ENCODE measurements at places on chromosomes 1 and 21.

DNA sequence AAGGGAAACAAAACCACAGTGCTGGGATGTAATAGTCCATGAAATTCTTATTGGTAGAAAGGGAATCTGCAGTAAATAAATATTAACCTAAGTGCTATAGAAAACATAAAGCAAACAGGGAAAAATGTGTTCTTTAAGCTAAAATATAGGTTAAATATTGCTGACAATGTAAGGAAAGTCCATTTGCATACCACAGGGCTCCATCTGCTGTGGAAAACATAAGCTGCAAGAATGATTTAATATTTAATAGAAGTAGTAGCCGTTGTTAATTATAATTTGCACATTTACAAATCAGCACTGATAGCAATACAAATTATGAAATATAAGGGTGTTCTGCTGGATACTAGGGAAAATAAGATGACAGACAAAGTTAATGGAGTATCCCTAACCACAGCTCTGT lies 444.9 kb upstream of the PKN2 start:
- no peak for DNase-seq
- peaks cover 2% of the 10 kb centered on the region for H3K36me3 ChIP-seq
- no peak overlapping the region for H3K27ac ChIP-seq
- no peak overlapping the region for H3K4me3 ChIP-seq

GRCh38 chr1:36771660-36772284 lies 262.5 kb downstream of the GRIK3 start:
- no peaks in the 10 kb centered on the region for H3K4me1 ChIP-seq
- no peak overlapping the region for H3K27ac ChIP-seq
- no peak overlapping the region for H3K4me3 ChIP-seq
- H3K36me3 ChIP-seq: no peaks in the 10 kb centered on the region
- DNase-seq: no peak

DNA sequence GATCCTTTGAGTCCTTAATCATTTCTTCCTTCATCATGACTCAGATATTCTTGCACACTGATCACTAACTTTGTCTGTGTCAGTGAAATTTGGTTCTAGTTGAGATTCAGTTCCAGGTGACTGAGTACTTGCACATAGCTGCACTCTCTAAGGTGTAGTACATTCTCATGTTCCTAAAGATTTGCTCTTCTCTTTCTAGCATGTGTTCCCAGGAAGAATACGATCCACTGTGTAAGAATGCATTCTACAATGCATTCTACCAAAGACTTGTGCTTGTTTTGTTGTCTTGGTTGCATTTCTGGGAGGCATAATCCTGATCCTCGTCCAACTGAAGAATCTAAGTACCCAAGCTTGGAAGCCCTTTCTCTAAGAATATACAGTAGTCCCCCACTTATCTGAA lies 104.3 kb upstream of the CDC42BPA start:
- no peak overlapping the region for H3K4me3 ChIP-seq
- peaks cover under 1% of the 10 kb centered on the region for H3K4me1 ChIP-seq
- H3K27me3 ChIP-seq: no peaks in the 10 kb centered on the region
- no peak overlapping the region for H3K27ac ChIP-seq
- DNase-seq: no peak

GRCh38 chr1:244075247-244075722 lies 24.2 kb downstream of the ZBTB18 start:
- peaks cover 14% of the 10 kb centered on the region for H3K27me3 ChIP-seq
- H3K4me3 ChIP-seq: no peak overlapping the region
- peaks cover 12% of the 10 kb centered on the region for H3K4me1 ChIP-seq
- H3K27ac ChIP-seq: no peak overlapping the region
- DNase-seq: no peak

GRCh38 chr1:27163093-27163492 lies 8.2 kb upstream of the SLC9A1 start:
- no peak overlapping the region for H3K4me3 ChIP-seq
- no peaks in the 10 kb centered on the region for H3K36me3 ChIP-seq
- no peaks in the 10 kb centered on the region for H3K4me1 ChIP-seq
- no peaks in the 10 kb centered on the region for H3K27me3 ChIP-seq
- no peak for DNase-seq

- H3K27ac ChIP-seq: peak overlapping the region; percentile 94
- no peaks in the 10 kb centered on the region for H3K27me3 ChIP-seq
- no peak overlapping the region for H3K4me3 ChIP-seq
- peaks cover 27% of the 10 kb centered on the region for H3K4me1 ChIP-seq
These were observed 57.1 kb downstream of the ZC3H11B start for GRCh38 chr1:219555806-219556205.

- no peaks in the 10 kb centered on the region for H3K36me3 ChIP-seq
- H3K27ac ChIP-seq: no peak overlapping the region
- H3K4me3 ChIP-seq: no peak overlapping the region
- no peak for DNase-seq
These were observed 55.8 kb downstream of the LGR6 start for GRCh38 chr1:202249436-202249835.

DNA sequence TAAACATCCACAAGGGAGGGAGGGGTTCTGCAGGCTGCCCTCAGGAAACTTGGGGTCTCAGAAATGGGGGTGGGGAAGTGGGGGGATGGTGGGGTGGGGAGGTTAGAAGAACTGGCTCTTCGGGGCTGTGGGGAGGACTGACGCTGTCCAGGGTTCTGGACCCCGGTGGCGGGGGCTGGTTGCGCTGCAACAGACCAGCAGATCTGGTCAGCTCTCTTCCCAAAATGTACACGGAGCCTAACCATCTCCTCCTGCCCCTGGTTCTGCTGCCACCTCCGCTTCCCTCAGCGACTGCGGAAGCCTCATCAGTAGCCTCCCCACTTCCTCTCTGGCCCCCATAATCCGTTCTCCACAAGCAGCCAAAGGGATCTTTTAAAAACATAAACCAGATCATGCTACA lies 29.3 kb upstream of the C1QA start:
- no peak for DNase-seq
- H3K4me1 ChIP-seq: no peaks in the 10 kb centered on the region
- H3K4me3 ChIP-seq: no peak overlapping the region
- no peaks in the 10 kb centered on the region for H3K36me3 ChIP-seq
- H3K27me3 ChIP-seq: peaks cover 90% of the 10 kb centered on the region

DNA sequence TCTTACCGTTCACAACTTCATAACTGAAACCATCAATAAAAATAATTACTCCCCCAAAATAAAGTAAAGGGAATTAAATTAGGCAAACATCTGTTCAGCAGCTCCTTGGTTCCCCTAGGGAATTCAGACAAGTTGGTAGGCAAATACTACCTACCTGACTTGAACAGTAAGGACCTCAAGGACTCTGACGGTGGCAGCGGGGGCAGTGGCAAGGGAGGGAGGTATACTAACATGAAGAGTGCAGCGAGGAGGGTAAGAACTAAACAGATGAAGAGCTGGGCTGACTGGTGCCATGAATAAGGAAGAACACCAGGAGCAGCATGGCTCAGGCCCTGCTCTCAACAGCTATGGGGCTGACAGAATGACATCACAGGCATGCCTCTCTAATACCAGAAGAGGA lies 33.1 kb downstream of the MTOR start:
- H3K36me3 ChIP-seq: peaks cover 53% of the 10 kb centered on the region
- H3K27ac ChIP-seq: no peak overlapping the region
- no peaks in the 10 kb centered on the region for H3K27me3 ChIP-seq
- no peak for DNase-seq
- H3K4me1 ChIP-seq: no peaks in the 10 kb centered on the region

- no peak overlapping the region for H3K27ac ChIP-seq
- H3K36me3 ChIP-seq: peaks cover 12% of the 10 kb centered on the region
- DNase-seq: no peak
- peaks cover 8% of the 10 kb centered on the region for H3K4me1 ChIP-seq
- no peaks in the 10 kb centered on the region for H3K27me3 ChIP-seq
- H3K4me3 ChIP-seq: no peak overlapping the region
These were observed 6.6 kb downstream of the UBL4B start for GRCh38 chr1:110118636-110119396.

DNA sequence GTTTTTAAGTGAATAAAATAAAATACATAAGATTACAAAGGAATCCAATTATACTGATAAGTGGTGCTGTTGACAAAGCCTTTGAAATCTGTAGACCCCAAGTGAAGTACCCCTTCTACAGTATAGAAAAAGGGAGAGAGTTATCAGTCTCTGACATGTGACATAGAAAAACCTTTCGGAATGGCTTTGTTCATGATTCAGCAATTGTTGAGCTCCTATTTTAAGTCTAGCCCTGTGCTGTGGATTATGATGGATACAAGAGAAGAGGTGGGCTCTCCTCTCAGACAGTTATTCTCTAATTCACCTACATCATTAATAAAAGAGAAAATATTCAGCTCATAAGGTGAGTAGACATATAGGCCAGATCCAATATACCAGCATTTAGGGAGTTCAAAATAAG lies 53.3 kb upstream of the ITPKB start:
- no peak overlapping the region for H3K27ac ChIP-seq
- no peaks in the 10 kb centered on the region for H3K36me3 ChIP-seq
- DNase-seq: no peak
- no peak overlapping the region for H3K4me3 ChIP-seq
- H3K27me3 ChIP-seq: no peaks in the 10 kb centered on the region

- no peaks in the 10 kb centered on the region for H3K36me3 ChIP-seq
- H3K4me3 ChIP-seq: no peak overlapping the region
- peaks cover 16% of the 10 kb centered on the region for H3K4me1 ChIP-seq
- H3K27ac ChIP-seq: no peak overlapping the region
These were observed 12.8 kb upstream of the ZSCAN20 start for GRCh38 chr1:33459691-33460090.

DNA sequence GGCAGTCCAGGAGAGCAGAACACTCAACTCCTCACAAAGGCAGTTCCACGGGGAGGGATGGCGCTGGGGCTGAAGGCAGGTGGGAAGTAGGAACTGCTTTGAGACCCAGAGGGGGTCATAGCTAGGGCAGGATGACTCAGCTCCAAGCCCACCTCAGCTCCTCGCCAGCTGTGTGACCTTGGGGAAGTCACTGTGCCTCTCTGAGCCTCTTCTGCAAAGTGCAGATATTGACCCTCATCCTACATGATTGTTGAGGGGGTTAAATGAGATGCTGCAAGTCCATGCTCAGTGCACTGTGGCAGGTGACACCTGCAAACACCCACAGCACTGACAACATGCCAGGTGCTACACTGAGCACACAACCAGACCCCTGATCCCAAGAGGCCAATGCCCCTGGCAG lies 93.2 kb downstream of the LACTBL1 start:
- H3K4me1 ChIP-seq: peaks cover 7% of the 10 kb centered on the region
- no peak for DNase-seq
- no peak overlapping the region for H3K27ac ChIP-seq
- peaks cover 21% of the 10 kb centered on the region for H3K36me3 ChIP-seq
- no peak overlapping the region for H3K4me3 ChIP-seq

DNA sequence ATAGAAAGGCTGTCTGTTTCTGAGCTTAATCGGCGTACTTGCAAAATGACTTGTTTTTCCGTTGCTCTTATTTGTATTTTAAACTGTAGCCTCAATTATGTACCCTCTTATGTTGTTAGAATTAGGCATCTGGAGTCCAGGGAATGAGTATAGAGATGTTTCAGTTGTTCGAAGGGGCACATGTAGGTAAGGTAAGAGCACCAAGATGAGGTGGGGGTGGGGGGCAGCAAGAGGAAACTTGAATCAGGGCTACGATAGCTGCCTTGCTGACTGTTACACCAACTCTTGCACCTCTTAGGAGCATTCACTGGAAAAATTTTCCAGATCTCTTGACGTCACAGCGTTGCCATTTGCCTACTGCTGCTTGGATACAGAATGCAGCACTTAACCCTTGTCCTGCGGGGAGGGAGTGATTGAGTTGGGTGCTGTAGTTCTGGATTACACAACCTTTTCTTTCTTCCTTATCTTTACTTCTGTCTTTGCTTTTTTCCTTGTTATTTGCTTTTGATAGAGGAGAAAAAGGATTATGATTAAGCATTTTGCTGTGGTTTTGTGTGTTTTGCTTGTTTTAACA lies 3.2 kb downstream of the ATP1B1 start:
- peak overlapping the region; percentile 86 for H3K27ac ChIP-seq
- H3K4me1 ChIP-seq: peaks cover 68% of the 10 kb centered on the region
- H3K27me3 ChIP-seq: no peaks in the 10 kb centered on the region
- peak overlapping the region; percentile 84 for H3K4me3 ChIP-seq

DNA sequence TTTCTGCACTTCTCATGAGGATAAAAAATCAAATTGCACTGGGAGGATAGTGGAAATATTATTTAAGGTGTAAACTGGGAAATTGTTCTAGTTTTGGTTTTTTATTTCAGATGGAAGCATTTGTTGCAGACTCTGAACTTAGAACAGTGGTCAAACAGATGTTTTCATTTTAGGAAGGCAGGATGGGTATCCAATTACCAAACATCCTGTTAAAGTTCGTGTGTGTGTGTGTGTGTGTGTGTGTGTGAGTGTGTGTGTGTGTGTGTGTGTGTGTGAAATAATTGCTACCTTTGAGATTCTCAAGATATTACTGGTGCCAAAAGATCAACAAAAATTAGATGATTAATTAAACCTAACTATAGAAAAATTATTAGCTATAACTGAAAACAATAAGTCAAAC lies 24.3 kb upstream of the DUSP10 start:
- no peak overlapping the region for H3K27ac ChIP-seq
- no peaks in the 10 kb centered on the region for H3K36me3 ChIP-seq
- H3K27me3 ChIP-seq: no peaks in the 10 kb centered on the region
- H3K4me1 ChIP-seq: peaks cover 9% of the 10 kb centered on the region
- no peak overlapping the region for H3K4me3 ChIP-seq
- DNase-seq: no peak

GRCh38 chr1:198604975-198605374 lies 33.9 kb upstream of the PTPRC start:
- no peak for DNase-seq
- H3K27ac ChIP-seq: no peak overlapping the region
- H3K36me3 ChIP-seq: no peaks in the 10 kb centered on the region
- H3K4me3 ChIP-seq: no peak overlapping the region
- H3K27me3 ChIP-seq: no peaks in the 10 kb centered on the region
- peaks cover 8% of the 10 kb centered on the region for H3K4me1 ChIP-seq

- H3K4me1 ChIP-seq: no peaks in the 10 kb centered on the region
- no peak for DNase-seq
- no peak overlapping the region for H3K27ac ChIP-seq
- peaks cover 2% of the 10 kb centered on the region for H3K36me3 ChIP-seq
- no peaks in the 10 kb centered on the region for H3K27me3 ChIP-seq
These were observed 20.5 kb upstream of the ALG14 start for GRCh38 chr1:95093296-95093695.

- H3K4me3 ChIP-seq: no peak overlapping the region
- no peaks in the 10 kb centered on the region for H3K27me3 ChIP-seq
- no peak overlapping the region for H3K27ac ChIP-seq
- no peaks in the 10 kb centered on the region for H3K36me3 ChIP-seq
- peaks cover 15% of the 10 kb centered on the region for H3K4me1 ChIP-seq
These were observed 127.5 kb downstream of the GALNT2 start for GRCh38 chr1:230194525-230194924.

DNA sequence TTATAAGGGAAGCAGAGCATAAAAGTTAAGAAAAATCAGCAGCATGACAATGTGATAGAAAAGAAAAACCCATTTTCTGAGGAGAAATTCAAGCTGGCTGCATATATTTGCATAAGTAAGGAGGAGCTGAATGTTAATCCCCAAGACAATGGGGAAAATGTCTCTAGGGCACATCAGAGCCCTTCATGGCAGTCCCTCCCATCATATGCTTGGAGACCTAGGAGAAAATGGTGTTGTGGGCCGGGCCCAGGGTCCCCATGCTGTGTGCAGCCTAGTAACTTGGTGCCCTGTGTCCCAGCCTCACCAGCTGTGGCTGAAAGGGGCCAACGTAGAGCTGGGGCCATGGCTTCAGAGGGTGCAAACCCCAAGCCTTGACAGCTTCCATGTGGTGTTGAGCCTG lies 100.6 kb upstream of the PLPPR4 start:
- H3K36me3 ChIP-seq: no peaks in the 10 kb centered on the region
- no peak overlapping the region for H3K4me3 ChIP-seq
- no peaks in the 10 kb centered on the region for H3K4me1 ChIP-seq
- no peak for DNase-seq
- peaks cover 3% of the 10 kb centered on the region for H3K27me3 ChIP-seq

GRCh38 chr1:114263343-114263742 lies 109.7 kb upstream of the SYT6 start:
- no peak for DNase-seq
- H3K27me3 ChIP-seq: peaks cover 23% of the 10 kb centered on the region
- no peaks in the 10 kb centered on the region for H3K36me3 ChIP-seq
